ENCODE measurements at places on chromosomes 6 and 20. TPM values are rescaled to one million over a fixed set of nuclear protein-coding genes. Genes with fewer than 3 reads are reported as not detected.

Gene TBX18
- 29.8 TPM for total RNA-seq

Gene PTPRT
- not detected for total RNA-seq

Gene RNF144B
- total RNA-seq = 118 TPM

Gene THEMIS
- total RNA-seq = not detected

Gene TNF
- not detected for total RNA-seq

Gene VSX1
- not detected for total RNA-seq

Gene NKAIN4
- not detected for total RNA-seq

Gene MCCD1
- total RNA-seq = not detected

Gene CEBPB
- 12.9 TPM for total RNA-seq

Gene LPIN3
- 2.4 TPM for total RNA-seq

Gene AVP
- not detected for total RNA-seq

Gene CLPSL2
- total RNA-seq = not detected

Gene DNAH8
- under 0.01 TPM for total RNA-seq

Gene MYLK4
- 0.38 TPM for total RNA-seq

Gene HMGCLL1
- total RNA-seq = under 0.01 TPM

Gene LY6G5B
- total RNA-seq = 2.2 TPM

Gene SLC32A1
- not detected for total RNA-seq

Gene HCRTR2
- total RNA-seq = not detected

Gene OR11A1
- not detected for total RNA-seq

Gene MUC22
- total RNA-seq = not detected

Gene SLC17A9
- total RNA-seq = 13.8 TPM

Gene PRICKLE4
- total RNA-seq = 1.3 TPM

Gene C6orf141
- 11.3 TPM for total RNA-seq

Gene FAM184A
- 0.18 TPM for total RNA-seq

Gene ACAT2
- 37.0 TPM for total RNA-seq

Gene ANKRD66
- not detected for total RNA-seq

Gene BPIFB2
- total RNA-seq = not detected

Gene FAM83D
- total RNA-seq = 28.2 TPM

Gene CCN6
- not detected for total RNA-seq

Gene RBL1
- 7.8 TPM for total RNA-seq

Gene LCA5
- 4.2 TPM for total RNA-seq
